ENCODE measurements at places on chromosomes 4 and X.

- no peak for DNase-seq
These were observed 31.0 kb upstream of the FGG start for GRCh38 chr4:154643493-154643892.

DNA sequence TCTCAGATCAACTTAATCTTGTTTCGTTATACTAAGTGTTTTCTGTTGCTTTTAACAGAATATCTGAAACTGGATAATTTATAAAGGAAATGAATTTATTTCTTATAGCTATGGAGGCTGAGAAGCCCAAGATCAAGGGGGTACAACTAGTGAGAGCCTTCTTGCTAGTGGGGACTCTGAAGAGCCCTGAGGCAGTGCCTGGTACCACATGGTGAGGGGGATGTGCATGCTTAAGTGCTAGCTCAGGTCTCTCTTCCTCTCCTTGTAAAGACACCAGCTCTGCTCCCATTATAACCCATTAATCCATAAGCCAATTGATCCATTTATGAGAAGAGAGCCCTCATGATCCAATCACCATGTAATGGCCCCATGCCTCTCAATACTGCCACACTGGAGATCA lies 17.9 kb downstream of the COX18 start:
- no peak for DNase-seq

DNA sequence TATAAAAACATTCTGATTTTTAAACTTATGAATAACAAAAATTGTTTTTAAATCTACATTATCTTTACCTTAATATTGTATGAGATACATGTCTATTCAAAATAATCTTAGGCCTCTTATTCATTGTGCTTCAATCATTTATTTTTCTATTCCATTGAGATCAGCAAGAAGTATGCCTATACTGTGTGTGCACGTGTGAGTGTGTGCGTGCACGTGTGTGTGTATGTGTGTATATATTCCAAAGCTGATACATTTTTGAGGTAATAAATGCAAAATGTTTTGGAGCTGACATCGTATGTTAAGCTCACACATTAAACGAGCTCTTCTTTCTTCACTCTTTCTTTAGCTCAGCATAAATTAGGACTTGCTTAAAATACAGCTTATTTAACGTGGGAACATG lies 1701.2 kb upstream of the PCDH10 start:
- no peak for DNase-seq

DNA sequence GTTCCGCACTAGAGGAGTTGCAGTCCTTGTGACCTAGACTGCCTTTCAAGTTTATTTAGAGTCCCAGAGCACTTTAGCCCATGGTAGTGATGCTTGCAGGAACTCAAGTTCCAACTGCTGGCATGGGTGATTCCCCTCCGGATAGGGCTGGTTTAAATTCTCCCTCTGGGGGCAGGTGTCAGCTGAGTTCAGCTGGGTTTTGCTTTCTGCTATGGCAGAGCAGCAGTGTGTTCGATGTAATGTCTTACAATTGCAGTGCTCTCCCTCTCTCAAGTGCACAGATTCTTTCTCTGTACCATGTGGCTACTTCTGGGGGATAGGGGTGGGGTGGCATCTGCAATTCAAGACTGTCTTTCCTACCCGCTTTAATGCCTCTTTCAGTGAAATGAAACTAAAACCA lies 164.8 kb upstream of the ZIC3 start:
- DNase-seq, result no peak

DNA sequence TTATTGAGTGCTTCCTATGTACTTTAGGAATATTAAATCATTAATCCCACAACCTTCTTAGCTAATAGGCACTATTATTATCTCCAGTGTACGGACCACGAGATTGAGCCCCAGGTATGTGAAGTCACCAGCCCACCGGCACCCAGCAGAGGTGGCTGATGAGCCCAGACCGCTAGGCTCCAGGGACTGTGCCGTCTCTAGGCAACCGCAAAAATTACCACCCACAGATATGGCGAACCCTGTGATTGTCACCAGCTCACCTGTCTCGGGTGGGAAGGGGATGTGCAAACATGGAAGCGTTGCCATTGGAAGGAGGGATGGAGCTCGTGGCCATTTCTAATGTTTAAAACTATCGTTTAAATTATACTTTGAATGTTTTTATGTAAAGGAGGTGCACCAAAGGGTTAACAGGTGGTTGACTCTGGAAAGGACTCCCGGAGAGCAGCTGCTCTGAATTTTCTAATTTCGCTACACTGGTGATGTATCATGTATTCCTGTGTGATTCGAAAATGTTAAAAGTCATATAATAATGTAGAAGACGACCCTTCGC lies 21.0 kb upstream of the JAKMIP1 start:
- DNase-seq, result no peak

DNA sequence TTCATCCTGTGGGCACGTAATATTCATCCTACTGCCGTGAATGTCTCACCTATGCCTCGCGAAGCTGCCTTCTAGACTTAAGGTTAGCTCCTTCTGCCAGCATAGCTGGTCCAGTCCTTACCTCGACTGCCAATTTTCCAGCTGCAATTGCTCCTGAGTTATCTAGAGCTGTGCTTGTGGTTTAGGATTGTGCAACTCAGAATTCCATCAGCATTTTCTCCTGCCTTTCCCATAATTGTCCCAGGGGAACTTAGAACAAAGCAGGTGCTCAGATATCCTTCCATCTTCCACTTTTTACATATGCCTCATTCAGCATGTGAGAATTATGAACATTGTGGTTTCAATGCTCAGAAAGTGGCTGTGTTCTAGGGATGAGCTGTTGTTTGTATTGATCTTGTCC lies 131.4 kb upstream of the ADGRL3 start:
- no peak for DNase-seq

DNA sequence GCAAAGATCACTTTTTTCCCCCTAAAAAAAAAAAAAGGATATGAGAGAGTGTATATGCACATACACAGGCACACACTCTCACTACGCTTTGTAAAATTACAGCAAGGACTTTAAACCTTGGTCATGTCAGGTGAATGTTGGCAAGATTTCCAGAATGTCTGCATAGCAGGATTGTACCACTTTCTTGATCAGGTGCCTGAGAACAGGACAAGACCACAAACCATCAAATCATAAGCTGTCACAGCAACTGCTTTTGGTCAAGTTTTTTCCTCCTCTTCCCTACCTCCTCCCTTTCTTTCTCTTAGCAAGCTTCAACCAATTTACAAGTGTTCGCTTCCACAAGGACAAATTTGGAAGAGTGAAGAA lies 15.3 kb downstream of the PPARGC1A start:
- no peak for DNase-seq

- DNase-seq, result no peak
These were observed 4.5 kb upstream of the MAML3 start for GRCh38 chr4:140158365-140159030.

- no peak for DNase-seq
These were observed 1.2 kb upstream of the GATA1 start for GRCh38 chrX:48785186-48785539.

DNA sequence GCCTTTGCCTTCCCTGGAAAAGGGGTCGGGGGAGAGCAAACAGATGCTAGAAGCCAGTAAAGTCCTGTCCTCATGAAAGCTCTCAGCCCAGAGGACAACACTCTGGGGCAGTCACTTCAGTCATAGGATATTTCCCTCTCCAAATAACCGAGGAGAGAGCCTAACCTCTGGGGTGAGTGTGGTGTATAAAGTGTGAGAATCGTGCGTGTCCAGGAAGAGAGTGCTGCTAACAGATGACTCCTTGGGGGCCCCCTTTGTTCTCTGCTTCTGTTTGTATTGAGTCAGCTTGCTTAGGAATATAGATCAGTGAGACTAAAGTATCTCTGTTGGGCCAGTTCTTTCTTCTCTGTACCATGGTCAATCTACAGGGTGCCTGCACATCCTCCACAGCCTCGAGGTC lies 247.2 kb downstream of the PALLD start:
- DNase-seq, result no peak

DNA sequence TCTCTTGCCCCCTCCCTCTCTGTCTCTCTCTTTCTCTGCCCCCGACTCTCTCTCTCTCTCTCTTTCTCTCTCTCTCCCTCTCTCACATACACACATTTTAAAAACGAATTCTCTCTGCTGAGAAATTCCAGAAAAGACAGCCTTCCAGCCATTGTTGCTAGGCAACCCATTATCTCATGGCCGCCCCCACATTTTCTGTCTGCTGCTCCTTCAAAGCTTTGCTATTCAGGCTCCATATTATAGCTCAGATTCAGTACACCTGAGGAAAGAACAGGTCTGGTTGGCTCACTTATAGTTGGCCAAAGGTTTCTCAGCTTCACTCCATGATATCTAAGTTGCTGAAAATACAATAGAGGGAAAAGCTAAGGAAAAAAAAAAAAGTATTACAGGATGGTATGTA lies 174.4 kb upstream of the RADX start:
- no peak for DNase-seq

GRCh38 chrX:19593690-19594089 lies 78.4 kb upstream of the MAP3K15 start:
- DNase-seq, result peak; percentile 60

DNA sequence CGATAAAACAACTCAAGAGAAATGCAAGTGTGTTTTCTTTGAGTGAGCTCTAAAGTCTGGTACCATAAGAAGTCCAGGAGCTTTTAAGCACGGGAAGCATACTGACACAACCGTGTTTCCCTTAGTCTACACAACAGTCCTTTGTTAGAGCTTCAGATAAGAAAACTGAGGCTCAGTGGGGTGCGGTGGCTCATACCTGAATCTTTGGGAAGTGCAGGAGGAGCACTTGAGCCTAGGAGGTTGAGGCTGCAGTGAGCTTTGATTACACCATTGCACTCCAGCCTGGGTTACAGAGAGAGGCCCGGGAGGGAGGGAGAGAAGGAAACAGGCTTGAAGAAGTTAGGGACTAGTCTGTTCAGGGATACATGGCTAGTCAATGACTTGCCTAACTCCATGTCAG lies 21.9 kb downstream of the LEF1 start:
- DNase-seq, result no peak

DNA sequence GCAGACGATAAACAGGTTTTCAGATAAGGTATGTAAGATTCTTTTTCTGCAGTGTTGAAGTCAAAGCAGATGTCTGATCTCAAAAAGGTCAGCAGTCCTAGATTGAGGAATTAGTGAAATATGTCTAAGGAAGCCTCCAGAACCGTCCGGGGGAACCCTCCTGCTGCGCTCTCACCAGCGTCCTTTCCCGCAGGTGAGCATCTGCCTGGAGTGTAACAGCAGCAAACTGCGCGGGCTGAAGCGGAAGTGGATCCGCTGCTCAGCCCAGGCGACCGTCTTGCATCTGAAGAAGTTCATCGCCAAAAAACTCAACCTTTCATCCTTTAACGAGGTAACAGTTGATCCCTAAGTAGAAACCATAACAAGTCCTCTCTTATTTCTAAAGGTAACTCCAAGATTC lies 55.5 kb downstream of the PCGF3 start:
- DNase-seq, result no peak

DNA sequence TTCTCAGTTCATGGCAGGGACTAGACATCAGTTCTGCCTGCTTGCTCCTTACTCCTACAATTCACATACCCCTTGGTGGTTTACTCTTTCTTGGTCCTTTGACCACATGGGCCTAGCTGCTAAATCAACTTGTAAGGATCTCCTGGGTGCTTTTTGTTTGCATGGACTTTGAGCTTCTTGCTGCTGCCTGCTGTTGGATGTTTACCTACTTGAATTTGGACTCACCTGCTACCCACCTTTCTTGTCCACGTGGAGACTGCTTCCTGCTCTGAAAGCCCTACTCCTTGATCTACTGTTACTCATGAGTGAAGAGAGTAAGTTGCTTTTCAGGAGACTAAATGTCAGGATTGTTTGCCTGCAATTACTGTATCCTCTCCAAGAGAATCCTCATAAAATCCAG lies 15.2 kb upstream of the ARHGAP24 start:
- DNase-seq, result no peak

DNA sequence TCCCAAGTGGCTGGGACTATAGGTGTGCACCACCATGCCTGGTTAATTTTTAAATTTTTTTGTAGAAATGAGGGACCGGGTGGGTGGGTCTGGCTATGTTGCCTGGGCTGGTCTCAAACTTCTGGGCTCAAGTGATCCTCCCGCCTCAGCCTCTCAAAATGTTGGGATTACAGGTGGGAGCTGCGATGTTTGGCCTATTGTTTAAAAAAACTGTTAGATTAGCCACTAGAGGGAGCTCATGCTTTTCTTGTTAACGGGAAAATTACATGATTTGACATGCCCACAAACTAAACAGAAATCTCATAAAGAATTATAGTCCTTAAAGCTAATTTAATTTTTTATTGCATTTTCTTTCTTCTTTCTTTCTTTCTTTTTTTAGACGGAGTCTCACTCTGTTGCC lies 5.0 kb upstream of the SDAD1 start:
- DNase-seq, result peak; percentile 75

DNA sequence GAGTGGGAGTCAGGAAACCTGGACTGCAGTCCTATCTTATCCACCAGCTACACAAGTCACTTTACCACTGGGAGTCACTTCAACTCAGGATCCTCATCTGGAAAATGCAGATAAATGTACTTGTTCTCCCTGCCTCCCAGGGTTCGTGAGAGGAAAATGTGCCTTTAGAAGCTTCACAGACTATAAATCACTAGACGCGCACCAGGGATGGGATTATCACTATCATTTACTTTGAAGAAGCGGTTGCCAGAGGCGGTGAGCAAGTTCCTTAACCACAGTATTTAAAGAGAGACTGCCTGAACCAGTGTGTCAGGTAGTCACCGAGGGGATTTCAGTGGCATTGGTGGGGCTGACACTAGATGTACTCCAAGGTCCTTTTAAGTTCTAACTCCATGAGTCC lies 219.5 kb downstream of the HS6ST2 start:
- no peak for DNase-seq

GRCh38 chrX:120690344-120690743 lies 60.5 kb upstream of the C1GALT1C1 start:
- DNase-seq, result no peak

DNA sequence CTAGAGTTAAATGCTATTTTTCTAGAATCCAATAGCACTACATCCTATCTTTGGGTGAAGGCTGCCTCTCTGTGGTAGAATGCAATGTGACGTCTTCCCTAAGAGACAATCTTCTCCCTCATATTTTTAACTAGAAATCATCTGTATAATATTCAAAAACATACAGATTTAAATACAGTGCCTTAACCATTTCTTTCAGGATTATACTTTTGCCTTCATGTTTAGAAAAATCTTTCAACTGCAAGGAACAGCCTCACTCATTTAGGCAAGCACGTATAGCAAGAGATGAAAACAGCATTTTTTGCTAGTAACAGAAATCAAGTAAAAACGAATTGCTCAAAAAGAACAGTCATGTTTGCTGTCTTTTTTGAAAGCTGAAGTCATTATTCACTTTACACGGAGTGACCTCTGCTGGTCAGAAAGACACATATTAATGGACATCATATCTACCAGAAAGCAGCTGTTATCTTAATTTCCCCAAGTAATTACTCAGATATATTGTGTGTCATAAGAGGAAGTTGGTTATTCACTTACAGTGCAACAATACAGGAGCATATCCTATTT lies 422.3 kb downstream of the STPG2 start:
- peak; percentile 87 for DNase-seq

- DNase-seq, result peak; percentile 58
These were observed 405 bp downstream of the CENPE start for GRCh38 chr4:103197765-103198110.
